Endothelial cell (in vitro differentiated cells): ENCODE measurements at places on chromosomes 16 and 17.

GRCh38 chr17:2251098-2251497 is 52.5 kb downstream of the SMG6 start:
- DNase-seq: no peak

DNA sequence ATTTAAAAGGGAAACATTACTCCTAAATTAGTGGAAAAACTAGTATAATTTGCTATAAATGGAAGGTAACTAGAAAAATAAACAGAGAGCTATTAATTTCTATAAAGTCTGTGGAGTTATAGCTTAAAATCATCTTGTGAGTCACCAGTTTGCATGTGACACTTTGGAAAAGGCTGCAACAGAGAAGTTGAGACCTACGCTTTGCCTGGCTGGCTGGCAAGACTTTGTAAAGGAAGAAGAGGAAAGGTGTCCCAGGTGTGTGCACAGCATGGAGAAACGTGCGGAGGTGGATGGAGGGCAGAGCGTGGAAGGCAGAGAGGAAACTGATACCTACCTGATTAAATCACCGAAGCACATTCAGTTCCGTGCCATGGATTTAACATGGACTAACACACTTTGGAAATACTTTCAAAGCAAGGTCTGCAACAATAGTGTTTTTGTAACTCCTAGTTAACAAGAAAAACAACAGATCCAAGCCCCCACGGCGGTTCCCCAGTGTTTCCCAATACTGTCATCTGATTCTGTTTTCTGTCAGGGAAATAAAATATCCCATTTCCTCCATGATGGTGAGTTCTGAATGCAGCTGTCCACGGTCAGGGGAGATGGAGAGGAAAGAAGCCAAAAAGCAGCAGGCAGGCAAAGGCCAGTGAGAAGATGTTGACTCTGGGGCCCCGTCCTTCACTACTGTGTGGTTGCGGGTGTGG is 134.8 kb downstream of the XYLT1 start:
- DNase-seq: no peak

GRCh38 chr16:56931271-56931891 is 561 bp upstream of the HERPUD1 start:
- DNase-seq: no peak

DNA sequence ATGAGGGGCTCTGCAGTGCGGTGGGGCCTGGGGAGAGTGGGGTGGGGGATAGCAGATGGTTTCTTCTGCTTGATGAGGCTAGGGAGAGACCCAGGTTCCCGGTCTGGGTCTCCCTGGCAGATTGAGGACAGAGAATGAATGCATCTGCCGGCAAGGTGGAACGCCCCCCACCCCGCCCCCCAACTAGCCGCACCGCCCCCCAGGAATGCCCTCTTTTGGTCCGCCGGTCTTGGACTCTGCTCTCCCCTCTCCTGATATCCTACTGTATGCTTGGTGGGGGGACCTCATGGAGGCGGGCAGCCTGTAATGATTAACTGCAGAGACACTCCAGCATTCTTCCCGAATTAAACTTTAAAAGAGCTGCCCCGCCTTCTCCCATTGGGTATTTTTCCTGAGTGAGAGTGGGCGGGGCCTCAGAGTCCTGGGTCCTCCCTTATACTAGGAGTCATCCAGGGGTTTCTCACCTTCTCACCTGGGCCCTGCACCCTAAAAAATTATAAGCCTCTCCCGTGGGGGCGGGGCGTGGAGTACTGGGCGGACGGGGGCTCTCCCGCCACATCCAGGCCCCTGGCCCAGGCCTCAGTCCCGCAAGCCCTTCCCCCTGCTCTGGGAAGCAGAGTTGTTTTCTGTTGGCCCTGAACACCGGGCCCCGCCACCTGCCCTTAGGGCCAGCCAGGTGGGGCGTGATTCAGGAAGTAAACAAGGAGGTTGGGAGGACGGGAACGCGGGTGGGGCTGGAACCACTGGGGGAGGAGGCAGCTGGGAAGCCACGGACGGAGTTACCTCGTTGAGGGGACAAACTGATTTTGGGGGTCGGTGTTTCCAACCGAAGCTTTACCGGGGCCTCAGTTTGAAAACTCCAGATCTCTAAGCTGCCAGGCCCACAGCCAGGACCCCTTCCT is 1.5 kb downstream of the GRB7 start:
- no peak for DNase-seq

GRCh38 chr17:43953746-43954145 is at the start of gene PYY:
Gene PYY (minus strand): TSS chr17:43953940. CDS start chr17:43953483, 457 bp downstream.
- DNase-seq: no peak
